ENCODE measurements at places on chromosomes 3 and 15.

GRCh38 chr15:35784745-35785144, 238.8 kb upstream of the DPH6 start:
- no peak for DNase-seq

GRCh38 chr3:113437411-113437810, 3.9 kb downstream of the CFAP44 start:
- DNase-seq: no peak

- no peak for DNase-seq
These were observed 58.1 kb downstream of the TMEM39A start for GRCh38 chr3:119405315-119405714.

DNA sequence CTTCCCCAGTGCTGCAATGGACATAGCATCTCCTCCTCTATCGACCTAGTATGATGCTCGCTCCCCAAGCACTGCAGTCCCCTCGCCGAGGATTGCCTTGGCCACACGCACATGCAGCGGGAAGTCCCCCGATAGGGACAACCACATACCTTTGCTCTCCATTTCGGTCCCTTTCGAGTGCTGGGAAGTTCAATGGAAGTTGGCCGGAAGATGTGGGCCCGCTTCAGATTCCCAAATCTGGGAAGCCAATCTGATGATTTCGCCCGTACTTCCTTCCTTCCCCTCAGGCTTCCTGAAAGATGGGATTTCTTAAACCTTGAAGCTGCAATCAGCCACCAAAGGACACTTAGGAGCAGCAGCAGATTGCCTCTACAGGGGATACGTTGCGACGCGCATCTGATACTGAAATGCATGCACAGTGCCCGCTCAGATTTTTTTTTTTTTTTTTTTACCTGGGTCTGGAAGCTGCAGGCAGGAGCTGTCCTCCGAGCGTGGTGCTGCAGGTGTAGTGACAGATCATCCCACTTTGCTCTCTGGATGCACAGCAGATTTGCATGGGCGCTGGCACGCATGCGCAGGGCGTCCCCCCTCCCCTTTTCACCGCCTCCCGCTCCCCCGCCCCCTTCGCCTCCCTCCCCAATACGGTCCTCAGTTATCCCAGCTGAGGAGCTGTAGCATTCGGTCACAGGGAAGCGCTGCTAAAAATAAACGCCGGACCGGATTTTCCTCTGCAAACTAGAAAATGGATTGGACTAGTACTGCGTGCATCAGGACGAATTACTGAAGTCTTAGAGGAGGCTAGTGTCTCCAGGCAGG, at the start of gene FGF12:
TSS of gene FGF12 (minus strand) at position 510 of the 816 bp plus-strand sequence.
- DNase-seq: peak; percentile 1

All from fibroblast of skin of left biceps (primary cell).